Epithelial cell of esophagus (primary cell): ENCODE measurements at places on chromosomes 13 and 19.

DNA sequence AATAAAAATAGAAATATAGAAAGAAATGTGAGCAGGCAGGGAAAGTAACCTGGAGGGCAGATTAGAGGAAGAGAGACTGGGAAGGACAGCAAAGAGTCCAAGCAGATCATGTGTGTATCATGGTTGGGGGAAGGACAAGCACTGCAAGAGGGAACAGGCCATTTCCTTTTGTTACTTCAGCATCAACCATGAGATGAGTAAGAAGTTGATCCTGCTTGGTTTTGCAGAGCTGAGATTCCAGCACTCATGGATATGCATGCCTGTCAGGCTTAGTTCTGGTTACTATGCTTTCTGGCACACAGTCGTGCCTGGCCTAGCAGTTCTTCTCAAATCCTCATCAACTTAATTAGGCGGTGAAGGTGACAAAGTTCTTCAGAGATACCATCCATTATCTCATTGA lies 18.1 kb downstream of the NALCN start:
- DNase-seq = peak; percentile 71

GRCh38 chr13:33913829-33914228 lies 95.9 kb downstream of the RFC3 start:
- no peak for DNase-seq

DNA sequence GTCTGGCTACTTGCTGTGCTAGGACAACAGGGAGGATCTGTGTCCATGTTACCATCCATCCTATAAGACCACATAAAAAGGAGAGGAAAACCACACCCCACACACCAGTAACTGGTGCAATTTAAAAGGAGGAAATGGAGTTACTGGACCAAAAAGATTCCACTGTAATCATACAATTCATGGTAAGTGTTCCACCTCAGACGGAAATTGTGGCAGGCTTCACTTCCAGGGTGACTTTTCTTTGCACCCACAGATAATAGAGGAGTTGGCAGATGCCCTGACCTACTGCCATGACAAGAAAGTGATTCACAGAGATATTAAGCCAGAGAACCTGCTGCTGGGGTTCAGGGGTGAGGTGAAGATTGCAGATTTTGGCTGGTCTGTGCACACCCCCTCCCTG lies 2.4 kb downstream of the AURKC start:
- DNase-seq = no peak

DNA sequence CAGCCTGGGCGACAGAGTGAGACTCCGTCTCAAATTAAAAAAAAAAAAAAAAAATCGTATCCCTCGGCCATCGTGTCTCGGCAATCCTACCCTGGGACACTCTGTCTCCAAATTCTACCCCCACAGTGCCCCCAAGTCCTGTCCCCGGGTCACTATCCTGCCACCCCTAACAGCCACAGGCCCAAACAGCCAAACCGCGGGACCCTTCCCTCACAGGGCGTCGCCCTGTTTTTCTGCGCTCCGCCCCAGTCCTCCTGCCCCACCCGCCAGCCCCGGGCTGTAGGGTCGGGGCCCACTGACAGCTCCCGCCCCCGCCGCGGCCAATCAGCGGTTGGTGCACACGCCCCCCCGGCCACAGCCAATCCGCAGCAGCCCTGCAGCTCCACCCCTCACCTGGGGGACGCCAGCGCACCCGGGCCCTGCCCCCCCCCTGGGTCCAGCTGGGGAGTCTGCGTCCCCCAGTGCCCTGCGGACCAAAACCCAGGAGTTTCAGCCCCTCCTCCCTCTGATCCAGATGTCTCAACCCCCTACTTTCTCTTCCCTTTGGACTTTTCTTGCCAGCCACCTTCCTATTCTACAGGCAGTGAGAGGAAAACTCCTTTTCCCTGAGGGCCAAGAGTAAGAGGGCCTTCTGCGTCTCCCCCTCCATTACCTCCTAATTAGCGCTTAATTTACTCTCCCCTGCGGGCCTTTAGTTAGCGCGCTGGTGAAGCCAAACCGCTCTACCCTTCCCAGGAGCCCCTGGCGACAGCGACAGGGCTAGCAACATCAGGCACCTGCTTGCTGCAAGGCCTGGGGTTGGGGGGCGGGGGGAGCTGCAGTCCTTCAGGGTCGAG lies 1.5 kb upstream of the BCAT2 start:
- peak; percentile 72 for DNase-seq

GRCh38 chr19:8161135-8161646 lies 11.8 kb upstream of the FBN3 start:
- no peak for DNase-seq

- no peak for DNase-seq
Observed at GRCh38 chr13:83634601-83635000, 247.7 kb downstream of the SLITRK1 start.

DNA sequence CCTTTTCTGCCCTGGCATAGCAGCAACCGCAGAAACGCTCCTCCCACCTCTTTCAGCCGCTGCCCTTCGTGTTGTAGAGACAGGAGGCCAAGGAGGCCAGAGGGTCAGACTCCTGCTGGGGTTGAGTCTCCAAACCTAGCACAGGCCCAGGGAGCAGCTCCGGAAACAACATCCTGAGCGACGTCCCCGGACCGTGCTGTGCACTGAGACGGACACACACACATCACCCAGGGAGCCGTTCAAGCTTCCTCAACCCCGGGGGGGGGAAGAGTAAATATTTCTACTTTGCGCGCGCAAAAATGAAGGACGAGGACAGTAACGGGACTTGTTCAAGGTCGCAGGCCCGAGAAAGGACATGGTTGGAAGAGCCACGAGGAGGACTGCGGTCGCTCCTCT lies 657 bp downstream of the ZNF550 start:
- peak; percentile 23 for DNase-seq

GRCh38 chr13:53343361-53343744 lies 314.7 kb downstream of the OLFM4 start:
- no peak for DNase-seq

- no peak for DNase-seq
Observed at GRCh38 chr19:10921199-10921909, 7.1 kb downstream of the YIPF2 start.

- no peak for DNase-seq
Observed at GRCh38 chr13:45315520-45316167, 25.3 kb downstream of the TPT1 start.

GRCh38 chr13:97256343-97256783 lies 34.2 kb downstream of the MBNL2 start:
- peak; percentile 80 for DNase-seq
